ENCODE measurements at places on chromosomes 3 and 15.
A peak's percentile ranks its signal among the peaks of the same experiment; 100 is the strongest.

GRCh38 chr3:31634476-31634875 lies 101.8 kb downstream of the STT3B start:
- DNase-seq: no peak

- DNase-seq: no peak
Measured at GRCh38 chr3:151925876-151926275, 52.4 kb downstream of the SUCNR1 start.

- DNase-seq: no peak
Measured at GRCh38 chr3:94520364-94520763, 457.5 kb downstream of the NSUN3 start.

- no peak for DNase-seq
Measured at GRCh38 chr15:52124270-52124880, 11.8 kb upstream of the BCL2L10 start.

DNA sequence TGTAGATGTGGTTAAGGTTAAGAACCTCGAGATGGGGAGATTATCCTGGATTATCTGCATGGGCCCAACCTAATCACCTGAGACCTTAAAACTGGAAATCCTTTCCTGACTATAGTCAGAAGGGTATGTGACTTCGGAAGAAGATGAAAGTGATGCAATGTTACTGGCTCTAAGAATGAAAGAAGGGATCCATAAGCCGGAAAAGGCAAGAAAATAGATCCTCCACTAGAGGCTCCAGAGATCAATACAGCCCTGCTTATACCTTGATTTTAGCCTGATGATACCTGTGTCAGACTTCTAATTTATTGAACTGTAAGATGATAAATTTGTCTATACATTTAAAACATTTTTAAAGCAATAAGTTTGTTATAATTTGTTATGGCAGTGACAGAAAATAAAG lies 21.5 kb upstream of the GASK1A start:
- no peak for DNase-seq

DNA sequence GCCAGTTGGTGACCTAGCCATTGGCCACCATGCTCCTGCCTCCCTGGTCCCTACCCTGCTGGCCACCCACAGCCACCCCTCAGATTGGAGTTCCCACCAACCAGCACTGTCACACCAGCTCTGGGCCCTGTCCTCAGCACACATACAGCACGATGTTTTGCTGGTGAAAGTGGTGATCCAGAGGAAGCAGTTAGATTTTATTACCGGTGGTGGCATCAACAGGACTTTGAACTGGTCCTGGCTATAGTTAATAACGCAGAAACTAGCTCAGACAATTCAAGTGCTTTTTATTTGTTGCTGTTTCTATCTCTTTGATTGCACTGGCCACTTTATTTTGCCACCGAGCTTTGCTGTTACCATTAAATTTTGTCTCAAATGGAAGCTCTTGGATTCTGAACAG lies 16.4 kb upstream of the KLHL24 start:
- no peak for DNase-seq

GRCh38 chr3:150213577-150213976 lies 194.5 kb upstream of the TSC22D2 start:
- no peak for DNase-seq

- DNase-seq: no peak
Measured at GRCh38 chr3:126017362-126017761, 48.4 kb downstream of the ROPN1B start.

DNA sequence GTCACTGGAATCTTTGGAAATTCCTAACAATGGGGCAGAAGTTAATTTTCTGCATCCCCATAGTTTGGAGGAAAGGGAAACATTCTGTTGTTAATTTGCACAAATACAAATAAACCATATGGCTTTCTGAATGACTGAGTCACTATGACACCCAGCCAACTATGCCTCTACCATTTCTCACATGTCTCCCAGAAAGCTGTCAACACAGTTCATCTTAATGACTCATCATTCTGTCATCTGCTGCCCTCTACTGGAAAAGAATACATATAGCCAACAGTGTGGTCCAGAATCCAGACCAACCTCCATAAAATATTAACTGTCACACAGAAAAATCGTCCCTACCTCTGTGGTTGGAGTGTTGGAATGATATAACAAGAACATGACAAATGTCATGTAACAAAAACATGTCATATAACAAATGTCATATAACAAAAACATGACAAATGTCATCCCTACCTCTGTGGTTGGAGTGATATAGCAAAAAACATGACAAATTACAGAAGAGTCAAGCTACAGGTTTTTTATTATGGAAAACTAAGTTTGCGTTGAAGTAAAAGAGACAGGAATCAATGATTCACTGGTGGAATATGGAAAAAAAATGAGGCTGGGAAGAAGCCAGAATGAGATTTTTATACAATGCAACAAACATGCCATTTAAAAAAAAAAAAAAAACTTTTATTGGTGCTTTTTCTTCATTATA lies 47.7 kb upstream of the GYG1 start:
- peak; percentile 33 for DNase-seq

DNA sequence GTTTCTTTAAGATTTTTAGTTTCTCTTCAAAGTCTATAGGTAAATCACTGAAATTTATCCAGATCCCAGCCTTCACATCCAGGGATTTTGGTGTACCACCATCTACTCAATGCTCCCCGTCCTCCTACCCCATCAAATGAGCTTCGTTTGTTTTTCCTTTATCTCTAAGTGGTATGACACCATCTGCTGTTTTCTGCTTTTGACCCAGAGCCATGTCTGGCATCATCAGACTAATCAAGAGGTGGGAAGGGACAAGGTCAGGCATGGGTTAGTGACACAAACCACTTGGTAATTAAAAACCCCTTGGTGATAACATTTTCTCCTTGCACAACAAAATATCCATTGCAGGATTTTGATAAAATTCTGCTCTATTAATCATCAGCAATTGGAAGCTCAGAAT lies 92.7 kb upstream of the GOLGA8J start:
- DNase-seq: no peak

DNA sequence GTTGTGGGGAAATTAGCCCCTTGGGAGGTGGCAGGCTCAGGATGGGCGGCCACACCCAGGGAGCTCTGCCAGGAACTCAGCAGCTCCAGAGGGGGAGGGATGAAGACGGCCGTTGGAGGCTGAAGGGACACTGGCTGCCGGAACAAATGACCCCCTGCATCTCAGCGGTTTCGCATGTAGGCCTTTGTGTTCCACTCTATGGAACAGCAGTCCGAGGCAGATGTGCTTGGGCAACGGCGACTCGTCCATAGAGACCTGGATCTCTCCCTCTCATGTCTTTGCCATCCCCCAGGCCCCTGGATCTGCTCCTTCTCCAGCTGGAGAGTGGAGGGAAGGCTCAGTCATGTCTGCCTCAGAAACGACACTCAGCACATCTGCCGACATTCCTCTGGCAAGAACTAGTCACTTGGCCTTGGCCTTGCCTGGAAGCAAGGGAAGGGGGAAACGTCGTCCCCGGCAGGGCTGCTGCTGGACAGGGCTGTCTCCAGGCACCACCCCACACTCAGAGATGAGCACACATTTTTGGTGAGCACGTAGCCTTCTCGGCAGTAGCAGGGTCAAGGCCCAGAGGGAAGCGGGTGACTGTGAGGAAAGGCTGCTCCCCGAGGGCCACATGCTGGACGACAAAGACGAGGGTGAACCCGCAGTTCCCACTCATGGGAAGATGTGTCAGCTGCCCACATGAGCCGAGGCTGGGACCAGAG lies 83.8 kb downstream of the ASB7 start:
- no peak for DNase-seq

GRCh38 chr3:143356839-143357238 lies 237.3 kb downstream of the CHST2 start:
- DNase-seq: no peak

DNA sequence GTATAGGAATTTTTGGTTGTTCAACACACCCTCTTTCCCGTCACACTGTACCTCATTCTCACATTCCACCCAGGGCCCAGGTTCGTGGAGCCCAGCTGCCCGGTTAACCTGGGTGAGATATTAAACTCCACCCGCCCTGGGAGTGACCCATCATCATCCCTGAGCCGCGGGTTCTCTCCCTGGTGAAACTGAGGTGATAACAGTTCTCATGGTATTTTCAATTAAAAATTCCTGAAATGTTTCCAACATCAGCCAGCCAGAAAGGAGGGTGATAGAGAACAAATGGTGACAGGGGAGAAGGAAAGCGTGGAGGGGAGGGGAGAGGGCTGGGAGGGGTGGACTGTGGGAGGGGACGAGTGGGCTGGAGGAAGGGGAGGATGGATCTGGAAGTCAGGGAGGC lies 148.8 kb downstream of the ALDH1A2 start:
- DNase-seq: no peak

- no peak for DNase-seq
Measured at GRCh38 chr3:179565496-179565895, 2.8 kb downstream of the ACTL6A start.

GRCh38 chr3:129576514-129577352 lies 29.7 kb downstream of the PLXND1 start:
- DNase-seq: peak; percentile 71

DNA sequence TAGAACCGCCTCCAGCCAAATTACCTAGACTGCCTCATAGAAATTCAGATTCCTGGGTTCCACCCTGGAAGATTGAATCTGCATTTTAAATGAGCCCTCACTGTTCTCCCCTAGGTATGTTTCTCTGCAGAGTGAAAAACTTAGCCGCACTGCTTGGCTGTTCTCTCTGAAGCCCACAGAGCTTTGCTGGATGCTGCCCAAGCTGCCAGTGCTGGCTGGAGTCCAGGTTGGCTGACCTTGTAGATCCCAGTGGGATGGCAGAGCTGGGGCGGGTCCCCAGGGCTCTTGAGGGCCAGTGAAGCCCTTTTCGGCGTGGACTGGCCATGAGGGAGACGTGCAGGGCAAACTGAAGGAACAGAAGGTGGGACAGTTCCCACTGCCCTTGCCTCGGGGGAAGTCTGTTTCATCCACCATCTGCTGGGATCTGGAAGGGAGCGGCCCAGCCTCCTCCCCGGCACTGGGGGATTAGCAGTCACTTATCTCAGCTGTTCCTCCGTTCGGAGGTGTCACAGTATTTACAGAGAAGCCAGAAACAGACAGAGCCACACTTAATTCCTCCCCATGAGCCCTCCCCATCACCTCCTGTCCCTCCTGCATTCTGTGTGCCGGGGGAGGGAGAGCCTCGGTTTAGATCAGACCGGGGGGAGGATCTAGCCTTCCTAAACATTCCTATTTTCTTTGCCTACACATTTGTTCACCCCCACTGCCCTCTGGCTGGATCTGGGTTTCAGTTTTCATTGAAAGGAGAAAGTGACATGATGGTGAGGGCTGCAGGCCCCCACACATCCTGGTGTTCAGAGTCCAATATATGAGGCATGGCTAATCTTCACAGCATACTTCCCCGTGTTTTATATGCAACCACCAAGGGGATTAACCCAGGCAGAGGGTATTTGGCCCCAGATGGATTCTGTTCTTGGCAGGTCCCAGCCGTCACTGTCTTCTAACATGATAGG lies 4.1 kb upstream of the ACTC1 start:
- no peak for DNase-seq

GRCh38 chr3:7917443-7918151 lies 584.0 kb upstream of the LMCD1 start:
- no peak for DNase-seq

DNA sequence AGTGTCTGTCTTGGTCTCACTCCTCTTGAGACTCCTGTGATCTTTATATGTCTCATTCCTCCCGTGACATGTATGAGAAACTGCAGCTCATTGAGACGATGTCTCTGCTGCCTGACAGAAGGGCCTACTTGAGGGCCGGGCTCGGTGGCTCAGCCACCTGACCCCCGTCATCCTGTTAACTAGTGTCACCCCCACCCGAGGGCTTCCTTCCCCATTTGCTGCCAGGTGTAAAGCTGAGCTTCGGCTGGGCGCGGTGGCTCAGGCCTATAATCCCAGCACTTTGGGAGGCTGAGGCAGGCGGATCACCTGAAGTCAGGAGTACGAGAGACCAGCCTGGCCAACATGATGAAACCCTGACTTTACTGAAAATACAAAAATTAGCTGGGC lies 12.7 kb downstream of the SEMA4B start:
- DNase-seq: no peak

GRCh38 chr3:33358172-33358781 lies 81.0 kb downstream of the FBXL2 start:
- DNase-seq: no peak

GRCh38 chr3:49674497-49674983 lies 389 bp downstream of the APEH start:
- DNase-seq: peak; percentile 45

- no peak for DNase-seq
Measured at GRCh38 chr3:62276658-62277180, 96.6 kb downstream of the FEZF2 start.

GRCh38 chr15:56931639-56932508 lies 13.4 kb downstream of the TCF12 start:
- no peak for DNase-seq
